Brain microvascular endothelial cell (primary cell): ENCODE measurements at places on chromosomes 12 and 14.

- DNase-seq: no peak
Measured at GRCh38 chr14:61346221-61346620, 24.8 kb downstream of the PRKCH start.

GRCh38 chr14:21257394-21257909 lies 11.8 kb downstream of the HNRNPC start:
- no peak for DNase-seq

DNA sequence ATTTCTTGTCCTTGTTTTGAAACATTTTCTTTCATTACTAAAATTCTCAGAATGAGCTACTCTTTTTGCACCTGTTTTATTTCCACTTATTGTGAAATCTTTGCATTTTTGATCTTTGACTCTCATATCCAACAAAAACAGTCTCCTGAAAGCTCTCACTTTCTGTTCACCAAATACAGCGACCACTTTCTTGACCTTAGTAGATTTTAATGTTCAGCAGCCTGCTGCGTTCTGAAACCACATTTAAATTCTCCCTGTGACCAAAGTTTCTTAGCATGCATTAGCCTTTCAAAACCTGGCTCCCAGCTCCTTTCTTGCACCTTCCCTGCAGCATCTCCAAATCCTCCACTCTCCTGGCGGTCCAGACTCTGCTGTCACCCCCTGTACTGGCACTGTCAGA lies 404.4 kb upstream of the PDE3A start:
- DNase-seq: no peak

DNA sequence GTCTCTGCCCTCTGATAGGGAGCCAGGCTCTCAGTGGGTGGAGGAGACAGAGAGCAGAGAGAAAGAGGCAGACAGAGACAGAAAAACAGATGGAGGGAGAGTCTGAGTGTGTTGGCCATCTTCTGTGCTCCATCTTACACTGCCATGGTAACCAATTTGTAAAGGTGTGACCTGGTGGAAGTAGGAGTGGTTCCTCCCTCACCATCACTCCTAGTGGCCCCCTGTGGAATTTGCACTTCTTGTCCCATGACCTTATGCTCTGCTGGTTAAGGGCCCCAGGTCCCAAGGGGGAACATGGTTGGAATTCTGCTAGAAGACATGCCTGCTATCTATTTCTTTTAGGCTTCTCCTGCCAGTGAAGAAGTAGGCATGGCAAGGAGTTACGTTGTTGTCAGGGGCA lies 376.7 kb upstream of the CCDC196 start:
- DNase-seq: no peak

DNA sequence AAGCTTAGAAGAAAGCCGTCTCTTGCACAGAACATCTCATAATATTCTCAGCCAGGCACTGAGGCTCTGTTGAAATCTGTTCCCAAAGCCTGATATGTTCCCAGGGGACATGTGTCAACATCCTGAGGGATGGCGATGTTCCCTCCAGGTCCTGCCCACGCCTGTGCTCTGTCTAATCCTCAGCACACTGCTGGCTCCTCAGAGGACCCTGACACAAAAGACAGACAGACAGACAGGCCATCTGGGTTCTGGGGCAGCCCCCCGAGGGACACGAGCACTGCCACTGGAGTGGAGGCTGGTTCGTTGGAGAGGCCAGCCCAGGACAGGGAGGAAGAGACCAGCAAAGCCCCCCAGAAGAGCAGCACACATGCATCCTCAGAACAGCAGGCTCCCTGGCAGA lies 27.8 kb downstream of the CHGA start:
- DNase-seq: no peak

- DNase-seq: no peak
Measured at GRCh38 chr14:101538878-101539277, 22.4 kb upstream of the DIO3 start.

- no peak for DNase-seq
Measured at GRCh38 chr12:68665016-68665569, 21.7 kb upstream of the NUP107 start.

- DNase-seq: no peak
Measured at GRCh38 chr14:55867719-55868118, 250.5 kb upstream of the PELI2 start.

DNA sequence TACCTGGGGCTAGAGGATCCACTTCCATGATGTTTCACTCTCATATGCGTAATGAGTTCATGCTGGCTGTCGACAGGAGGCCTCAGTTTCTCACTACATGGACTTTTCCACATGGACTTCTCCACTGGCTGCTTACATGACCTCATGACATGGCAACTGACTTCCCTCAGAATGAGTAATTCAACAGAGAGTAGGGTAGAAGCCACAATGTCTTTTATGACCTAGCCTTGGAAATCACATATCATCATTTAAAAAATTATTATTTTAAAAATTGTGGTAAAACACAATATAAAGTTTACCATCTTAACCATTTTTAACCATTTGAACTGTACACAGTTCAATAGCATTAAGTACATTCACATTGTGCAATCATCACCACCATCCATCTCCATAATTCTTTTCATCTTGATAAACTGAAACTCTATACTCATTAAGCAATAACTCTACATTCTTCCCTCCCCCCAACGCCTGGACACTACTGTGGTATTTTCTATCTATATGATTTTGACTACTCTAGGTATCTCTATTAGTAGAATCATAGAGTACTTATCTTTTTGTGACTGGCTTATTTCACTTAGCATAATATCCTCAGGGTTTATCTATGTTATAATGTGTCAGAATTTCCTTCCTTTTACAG lies 144.5 kb downstream of the TGFB3 start:
- DNase-seq: peak; percentile 20

DNA sequence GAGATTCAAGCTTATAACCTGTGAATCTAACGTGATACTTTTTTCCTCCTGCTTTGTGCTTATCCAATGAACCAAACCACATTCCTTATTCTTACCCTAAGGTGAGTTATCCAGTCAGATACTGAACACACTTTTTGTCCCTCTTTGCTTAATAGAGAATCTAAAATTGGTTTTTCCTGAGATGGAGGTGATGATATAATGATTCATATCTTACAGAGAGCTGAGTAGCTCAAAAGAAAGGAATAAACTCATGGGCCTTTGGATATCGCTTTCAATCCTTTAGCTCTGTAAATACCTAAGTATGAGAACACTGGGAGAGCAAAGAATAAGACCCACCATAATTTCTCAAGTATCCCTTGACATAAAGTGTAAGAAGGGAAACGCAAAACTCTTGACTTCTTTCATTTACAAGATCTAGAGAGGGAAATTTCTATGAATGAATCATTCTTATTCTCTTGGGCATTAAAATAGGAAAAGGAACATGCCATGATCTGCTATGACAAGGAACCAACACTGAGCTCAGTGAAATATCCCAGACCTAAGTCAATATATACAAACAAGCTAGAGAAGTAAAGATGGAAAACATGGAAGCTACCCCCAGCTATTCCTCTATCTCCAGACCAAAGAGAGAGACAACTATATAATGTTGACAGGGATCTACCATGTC lies 81.8 kb upstream of the STAC3 start:
- DNase-seq: no peak

DNA sequence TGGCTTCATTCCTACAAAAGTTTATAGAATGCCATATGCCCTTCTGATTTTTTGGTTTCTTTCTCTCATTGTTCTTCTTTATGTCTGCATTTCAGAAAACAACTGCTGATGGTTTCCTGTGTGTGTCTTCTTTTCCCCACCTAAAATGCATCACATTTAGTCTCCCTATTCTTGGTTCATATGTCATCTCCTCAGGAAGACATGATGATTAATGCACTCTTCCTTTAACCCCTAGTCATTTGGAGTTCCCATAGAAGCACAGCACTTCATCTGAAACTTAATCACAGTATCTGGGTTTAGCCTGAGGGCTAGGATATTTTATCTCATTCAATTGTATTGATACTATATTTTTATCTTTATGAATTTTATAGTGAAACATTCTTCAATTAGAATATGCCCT lies 21.5 kb downstream of the GNPNAT1 start:
- DNase-seq: no peak

GRCh38 chr14:51561141-51561540 lies 90.6 kb upstream of the FRMD6 start:
- no peak for DNase-seq

- peak; percentile 73 for DNase-seq
Measured at GRCh38 chr14:54805445-54806322, 96.9 kb downstream of the GCH1 start.

GRCh38 chr12:49789992-49790391 lies 38.2 kb downstream of the NCKAP5L start:
- no peak for DNase-seq

DNA sequence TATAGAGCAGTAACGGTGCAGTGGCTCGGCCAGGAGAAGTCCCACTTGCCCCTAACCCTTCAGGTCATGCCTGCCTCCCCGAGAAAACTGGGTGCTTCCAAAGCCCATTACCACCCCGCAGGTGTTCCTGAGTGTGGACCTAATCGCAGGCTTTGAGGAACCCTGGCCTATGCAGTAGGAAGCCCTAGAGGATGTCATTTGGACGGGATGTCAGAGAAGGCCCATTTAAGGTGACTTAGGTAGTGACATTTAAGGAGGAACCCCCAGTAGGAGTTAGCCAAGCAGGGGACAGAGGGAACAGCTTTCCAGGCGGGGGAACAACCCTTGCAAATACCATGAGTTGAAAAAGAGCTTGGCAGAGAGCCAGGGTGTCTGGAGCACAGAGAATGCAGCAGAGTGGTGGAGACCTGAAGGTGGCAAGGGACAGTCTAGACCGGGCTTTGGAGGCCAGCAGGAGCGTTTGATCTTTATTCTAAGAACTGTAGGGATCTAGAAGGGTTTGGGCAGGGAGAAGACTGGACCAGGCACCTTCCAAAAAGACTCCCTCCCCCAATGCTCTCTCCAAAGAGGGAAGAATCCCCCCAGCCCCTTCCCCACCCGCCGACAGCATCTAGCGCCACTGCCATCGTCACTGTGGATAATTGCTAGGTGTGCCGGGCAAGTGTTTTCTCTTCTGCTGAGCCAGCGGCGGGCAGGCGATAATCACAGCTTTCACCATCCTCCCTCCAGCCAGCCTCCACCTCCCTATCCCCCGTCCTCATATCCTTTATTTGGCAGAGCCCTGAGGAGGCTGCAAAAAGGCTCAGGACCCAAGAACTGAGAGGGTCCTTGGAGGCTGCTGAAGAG lies 33.3 kb upstream of the BEGAIN start:
- DNase-seq: no peak

DNA sequence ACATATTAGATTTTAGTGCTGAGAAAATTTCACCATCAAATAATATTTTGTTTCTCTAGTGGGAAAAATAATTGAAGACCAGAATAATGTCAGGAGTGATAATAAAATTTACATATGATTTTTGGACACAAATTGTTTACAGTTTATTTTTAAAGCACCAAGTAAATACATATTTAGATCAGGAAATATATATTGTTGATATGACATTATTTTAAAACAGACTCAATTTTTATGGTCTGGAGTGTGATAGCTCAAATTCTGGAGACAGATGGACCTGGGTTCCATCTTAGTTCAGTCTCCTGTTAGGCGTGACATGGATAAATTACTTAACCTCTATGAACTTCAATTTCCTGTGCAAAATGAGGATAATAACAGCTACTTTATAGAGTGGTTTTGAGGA lies 135.4 kb downstream of the TPH2 start:
- no peak for DNase-seq

- DNase-seq: no peak
Measured at GRCh38 chr14:92252323-92252722, 70.6 kb upstream of the SLC24A4 start.

DNA sequence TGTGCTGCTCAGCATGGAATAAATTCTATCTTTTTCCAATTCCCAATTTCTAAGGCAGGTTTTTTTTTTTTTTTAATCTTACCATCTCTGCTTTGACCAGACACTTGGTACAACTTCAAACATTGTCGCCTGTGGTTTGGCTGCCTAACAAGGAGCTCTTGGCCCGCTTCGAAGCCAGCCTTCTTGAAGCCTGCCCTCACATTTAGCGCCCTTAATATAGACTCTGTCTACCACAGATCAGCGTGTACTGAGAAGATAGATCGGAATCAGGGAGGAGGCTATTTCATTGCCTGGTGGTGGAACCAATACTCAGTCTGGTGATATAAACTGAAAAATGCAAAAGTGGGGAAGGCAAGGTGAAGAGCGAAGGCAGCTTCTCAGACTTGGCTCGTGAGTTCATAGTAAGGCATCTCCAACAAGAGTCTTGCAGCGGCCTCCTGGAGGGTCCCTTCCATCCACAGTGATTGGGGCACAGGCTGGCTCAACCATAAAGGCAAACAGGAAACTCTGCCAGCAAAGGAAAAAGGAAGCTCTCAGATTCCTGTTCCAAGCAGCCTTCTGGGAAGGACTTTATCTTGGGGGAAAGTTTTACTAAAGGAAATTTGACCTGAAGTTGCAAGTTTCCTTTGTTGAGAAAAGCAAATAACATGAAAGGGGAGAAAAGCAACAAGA lies 103.2 kb upstream of the BCL2L14 start:
- no peak for DNase-seq

- DNase-seq: no peak
Measured at GRCh38 chr14:51176839-51177238, 63.2 kb upstream of the TMX1 start.

- no peak for DNase-seq
Measured at GRCh38 chr14:82546401-82546800, 1012.7 kb upstream of the SEL1L start.

- no peak for DNase-seq
Measured at GRCh38 chr12:53758730-53759103, 6.9 kb upstream of the CISTR start.

DNA sequence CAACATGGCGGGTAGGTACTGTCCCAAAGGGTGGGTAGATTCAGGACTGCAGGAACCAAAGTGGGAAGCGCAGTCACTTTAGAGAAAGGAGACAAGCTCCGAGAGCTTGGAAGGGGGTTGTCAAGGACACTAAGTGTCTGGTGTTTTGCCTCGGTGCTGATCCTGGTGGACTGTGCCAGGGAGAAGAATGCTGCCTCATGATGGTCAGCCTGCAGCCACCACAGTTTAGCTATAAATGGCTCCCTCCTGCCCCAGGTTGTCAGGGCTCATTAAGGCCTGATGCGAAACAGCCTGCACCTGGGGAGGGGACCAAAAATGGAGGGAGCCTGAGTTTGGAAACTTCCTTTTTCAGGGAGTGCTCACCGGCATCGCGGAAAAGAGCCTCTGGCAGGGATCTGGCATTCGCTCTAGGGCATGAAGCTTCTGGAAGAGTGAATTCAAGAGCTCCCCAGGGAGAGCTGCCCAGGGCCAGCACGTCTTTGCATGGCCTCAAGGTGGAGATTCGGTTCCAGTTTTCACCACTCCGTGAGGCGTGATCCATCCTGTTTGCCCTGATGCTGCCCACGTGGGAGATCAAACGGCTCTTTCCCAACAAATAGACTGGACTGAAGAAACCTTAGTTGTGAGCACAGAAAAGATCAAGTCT lies 164.0 kb downstream of the FOXN3 start:
- no peak for DNase-seq
